ENCODE measurements at places on chromosomes 3 and 15.

DNA sequence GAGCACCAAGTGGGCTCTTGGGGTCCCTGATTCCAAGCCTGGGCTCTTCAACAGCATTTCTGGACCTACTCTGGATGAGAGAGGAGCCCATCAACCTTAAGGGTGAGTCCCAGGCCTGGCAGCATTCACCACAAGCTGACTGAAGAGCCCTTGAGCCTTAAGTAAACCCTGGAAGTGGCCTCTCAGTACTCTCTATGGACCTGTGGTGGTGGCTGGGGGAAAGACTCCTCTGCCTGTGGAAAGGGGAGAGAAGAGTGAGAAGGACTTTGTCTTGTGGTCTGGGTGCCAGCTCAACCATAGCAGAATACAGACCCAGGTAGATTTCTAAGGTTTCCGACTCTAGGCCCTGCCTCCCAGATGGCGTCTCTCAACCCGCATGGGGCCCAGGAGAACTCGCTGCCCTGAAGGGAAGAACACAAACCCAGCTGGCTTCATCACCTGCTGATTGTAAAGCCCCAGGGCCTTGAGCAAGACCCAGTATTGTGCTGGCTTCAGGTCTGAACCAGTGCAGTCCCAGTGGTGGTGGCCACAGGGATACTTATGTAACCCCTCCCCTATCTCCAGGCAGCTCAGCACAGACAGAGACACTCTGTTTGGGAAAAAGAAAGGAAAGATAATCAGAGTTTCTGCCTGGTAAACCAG lies 71.4 kb downstream of the TFDP2 start:
- no peak for DNase-seq

GRCh38 chr15:91302588-91303439 lies 202.8 kb downstream of the SV2B start:
- no peak for DNase-seq

DNA sequence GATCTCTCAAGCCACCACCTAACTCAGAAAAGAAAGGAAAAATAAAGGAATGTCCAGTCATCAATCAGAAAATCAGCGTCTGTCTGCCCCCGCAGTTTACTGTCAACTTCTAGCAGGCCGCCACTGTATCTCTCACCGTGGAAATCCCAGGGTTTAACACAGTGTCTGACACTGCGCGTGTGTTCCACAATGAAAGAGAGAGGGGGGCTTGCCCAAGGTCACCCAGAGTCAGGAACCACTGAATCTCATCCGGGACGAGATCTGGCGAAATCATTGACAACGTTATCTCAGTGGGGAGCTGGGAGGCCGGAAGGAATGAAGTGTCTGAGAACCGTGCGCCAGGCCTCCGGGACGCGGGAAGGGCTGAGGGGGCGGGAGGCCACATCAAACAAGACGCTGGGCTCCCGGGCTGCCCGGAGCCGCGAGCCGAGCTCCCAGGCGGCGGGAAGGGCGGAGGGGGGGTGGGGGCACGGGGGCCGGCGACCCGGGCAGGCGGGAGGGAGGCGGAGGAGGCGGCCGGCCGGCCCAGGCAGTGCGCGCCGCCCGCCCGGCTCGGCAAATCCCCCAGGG lies 2.2 kb upstream of the HES1 start:
- peak; percentile 33 for DNase-seq

GRCh38 chr15:63313825-63314224 lies 36.4 kb downstream of the APH1B start:
- DNase-seq = no peak

GRCh38 chr15:48965972-48966371 lies 2.3 kb upstream of the SHC4 start:
- DNase-seq = no peak

DNA sequence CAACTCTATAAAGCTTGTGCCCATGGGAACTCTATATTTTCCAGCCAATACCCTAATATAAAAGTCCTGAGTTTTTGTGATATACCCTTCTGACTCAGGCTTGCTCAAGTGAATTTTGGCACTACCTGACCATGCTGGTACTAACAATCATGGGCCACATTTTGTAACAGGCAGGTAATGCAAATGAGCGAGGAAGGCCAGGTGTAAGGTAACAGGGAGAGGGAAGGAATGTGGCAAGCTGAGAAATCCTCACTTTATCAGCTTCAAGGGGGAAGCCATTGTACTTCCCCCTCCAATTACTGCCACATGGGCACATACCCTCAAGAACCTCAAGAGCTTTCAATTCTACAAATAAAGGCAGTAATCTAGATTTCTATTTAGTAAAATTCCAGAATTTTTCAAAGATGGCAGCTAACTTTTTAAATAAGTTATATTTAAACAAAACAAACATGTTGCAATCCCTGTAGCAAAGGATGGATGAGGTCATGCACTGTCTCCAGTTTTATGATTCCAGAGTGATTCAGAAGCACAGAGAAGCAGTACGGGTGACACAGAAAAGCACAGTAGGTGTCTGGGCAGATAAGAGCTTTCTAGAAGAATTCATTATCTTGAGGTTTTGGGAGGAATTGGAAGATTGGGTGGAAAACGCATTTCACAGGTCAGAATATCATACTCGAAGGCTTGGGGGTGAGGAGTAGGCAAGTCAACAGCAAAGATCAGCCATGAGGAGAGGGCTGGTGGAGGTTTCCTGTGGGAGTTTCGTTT lies 87.6 kb downstream of the FOXP1 start:
- DNase-seq = no peak

DNA sequence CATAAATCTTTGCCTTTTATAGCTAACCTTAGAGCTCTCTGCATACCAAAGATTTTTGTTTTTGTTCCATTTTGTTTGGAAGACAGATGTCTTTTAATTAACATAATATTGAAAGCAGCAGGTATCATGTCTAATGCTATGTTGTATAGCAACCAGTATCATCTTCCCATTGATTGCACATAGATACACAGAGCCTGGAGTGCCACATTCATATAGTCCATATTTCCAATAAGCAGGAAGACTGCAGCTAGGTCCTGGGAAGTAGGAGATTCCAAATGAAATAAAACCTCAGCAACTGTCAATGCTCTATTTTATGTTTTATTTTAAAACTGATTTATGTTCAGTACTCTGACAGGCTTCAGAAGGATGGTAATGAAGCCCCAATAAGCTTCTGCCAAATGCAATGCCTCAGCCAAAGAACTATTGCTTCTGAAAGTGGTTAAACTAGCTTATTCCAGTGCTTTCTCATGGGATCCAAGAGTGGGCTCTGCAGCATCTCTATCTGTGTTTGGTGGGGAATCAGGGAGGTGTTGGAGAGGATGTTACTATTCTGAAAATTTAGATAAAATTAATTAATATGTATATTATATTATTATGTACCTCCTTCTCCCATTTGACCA lies 6.5 kb upstream of the KCNMB2 start:
- no peak for DNase-seq

DNA sequence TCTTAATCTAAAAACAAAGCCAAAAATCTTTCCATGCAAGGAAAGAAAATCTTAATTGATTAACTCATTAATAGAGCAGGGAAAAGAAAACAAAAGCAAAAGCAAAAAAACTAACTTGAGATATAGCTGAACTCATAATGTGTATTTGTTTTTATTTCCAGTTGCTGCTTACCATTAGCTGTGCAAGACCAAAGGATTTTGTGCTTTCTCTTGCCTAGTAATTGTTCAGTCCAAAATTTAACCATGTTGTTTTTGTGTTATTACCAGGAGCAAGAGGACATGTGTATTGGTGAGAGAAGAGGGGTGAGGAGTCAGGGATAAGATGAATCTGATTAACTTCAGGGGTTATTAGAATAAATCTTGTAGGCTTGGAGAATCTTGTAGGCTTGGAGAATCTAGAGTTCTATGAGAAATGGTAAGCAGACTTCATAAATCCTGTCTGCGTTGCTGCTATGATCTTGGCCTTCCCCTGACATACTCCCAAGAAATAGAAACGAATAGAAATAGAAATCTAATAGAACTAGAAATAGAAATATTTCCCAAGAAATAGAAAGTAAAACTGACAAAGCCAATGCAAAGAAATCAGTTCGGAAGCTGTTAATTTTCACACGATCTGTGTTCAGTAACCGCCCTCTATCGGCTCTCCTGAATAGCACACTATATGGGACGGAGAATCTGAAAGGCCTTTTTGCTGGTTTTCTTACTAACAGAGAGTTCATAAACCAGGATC lies 72.6 kb upstream of the TNFSF10 start:
- DNase-seq = no peak

GRCh38 chr3:25445731-25446130 lies 17.7 kb downstream of the RARB start:
- no peak for DNase-seq

DNA sequence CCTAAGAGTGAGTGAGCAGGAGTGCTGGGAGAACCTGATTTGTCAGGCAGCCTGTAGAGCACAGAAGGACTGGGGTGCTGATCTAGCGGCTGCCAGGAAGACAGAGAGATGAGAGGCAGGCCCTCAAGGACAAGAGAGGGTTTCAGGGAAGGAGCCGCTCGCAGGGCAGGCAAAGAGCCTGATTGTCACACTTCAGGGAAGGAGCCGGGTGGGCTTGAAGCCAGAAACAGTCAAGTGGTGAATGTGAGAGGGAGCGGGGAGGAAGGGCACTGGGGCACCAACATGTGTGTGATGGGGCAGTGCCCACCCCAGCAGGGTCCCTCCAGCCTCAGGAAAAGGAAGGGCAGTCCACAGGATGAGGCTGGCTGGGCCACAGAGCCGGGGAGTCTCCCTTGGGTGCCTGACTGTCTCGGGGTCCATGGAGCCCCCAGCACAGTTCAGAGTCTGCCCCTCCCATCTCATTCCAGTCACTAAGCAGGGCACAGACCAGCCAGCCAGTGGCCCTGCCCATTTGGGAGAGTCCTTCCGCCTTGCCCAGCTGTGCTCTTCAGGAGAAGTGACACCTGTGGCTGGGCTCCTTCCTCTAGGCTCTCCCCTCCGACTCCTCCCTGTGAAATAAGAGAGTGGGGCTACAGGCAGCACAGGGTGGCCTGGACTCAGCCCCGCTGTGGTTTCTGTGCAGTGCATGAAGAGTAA lies 148.6 kb downstream of the RAB11A start:
- DNase-seq = no peak

DNA sequence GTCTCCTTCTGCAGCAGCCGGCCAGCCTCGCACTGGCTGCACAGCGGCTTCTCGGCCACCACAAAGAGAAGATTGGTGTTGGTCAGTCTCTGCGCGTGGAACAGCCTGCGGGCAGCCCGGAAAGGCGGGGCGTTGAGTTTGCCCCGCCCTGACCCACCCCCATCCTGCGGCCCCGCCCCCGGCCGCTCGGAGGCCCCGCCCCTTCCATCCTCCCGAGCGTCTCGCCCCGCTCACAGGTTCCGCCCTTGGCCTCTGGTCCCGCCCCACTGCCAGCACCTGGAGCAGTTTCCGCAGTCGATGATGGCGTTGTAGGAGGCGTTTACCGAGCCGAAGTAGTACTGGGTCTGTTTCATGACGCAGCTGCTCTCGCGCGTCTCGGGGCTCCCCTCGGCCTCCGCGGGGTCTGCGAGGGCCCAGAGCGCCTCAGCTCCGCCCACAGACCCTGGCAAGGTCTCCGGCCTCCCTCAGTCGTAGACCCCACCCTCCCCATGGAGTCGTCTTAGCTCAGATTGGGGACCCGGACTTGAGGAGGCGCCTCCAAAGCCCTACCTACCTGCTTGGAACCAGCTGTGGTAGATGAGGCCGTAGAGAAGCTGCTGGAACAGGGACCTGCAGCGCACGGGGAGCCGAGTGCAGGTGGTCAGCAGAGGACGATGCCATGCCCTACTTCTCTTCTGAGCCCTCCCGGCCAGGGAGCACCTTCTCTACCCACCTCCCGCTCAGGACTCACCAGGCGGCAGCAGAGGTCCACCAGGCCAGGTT lies 5.9 kb upstream of the TMEM115 start:
- peak; percentile 96 for DNase-seq

DNA sequence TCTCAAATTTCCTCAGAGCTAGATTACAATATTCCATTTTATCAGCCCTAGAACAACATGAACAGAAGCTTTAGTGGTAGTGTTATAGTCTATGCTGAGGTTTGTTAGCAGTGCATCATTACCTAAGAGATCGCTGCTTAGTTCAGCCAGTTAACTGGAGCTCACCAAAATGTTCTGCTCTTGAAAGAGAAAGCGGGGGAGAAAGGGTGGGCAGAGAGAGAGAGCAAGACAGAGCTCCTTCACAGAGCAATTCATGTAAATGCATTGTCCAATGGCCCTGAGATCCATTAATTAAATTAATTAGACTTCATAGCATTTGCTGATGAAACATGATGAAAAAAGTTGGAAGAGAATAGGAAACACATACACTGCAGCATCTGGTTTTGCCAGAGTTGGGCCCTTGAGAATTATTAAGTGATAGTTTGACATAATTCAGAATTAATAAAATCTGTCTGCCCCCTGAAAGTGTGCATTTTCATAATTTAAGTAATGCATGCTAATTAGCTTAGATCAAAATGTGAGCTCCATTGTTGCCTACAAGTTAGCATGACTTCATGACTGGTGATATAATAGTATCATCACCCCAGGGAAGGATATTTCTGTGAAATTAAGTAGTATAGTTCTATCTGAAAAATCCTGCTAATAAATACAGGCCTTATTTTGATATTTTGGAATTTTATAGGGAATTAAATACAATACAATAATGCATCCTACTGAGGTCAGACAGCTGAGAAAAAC lies 86.9 kb upstream of the LYSMD4 start:
- no peak for DNase-seq

DNA sequence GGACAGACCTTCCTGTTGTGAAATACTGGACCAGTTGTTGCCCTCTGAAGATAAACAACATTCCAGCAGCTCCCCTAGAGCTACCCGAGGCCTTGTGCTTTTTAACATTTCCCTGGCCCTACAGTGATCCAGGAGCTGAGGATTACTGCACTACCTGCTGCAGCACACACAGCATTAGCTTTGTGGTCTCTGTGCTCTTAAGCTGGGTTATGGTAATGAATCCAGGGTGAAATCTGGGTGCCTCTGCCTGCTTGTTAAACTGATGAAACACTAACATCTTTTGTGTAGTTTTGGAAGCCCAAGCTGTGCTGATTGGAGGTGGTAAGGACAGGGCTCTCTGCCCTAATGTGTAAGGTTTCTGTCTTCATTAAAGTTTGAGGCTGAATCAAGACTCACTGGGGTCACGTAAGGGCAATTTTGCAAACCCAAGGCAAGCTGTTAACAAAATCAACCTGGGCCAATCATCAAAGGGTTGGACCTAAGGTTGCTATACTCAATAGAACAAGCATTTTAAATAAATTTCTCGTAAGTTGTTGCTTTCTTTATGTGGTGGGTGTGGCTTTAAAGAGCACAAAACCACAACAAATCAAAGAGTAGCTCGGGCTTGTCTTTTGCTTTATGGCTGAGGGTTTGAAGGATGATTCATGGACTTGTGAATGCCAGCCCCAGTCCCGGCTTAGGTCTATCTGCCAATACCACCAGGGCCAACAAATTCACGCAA lies 183.9 kb downstream of the TPRG1 start:
- DNase-seq = peak; percentile 26

- no peak for DNase-seq
These were observed 93.3 kb downstream of the RPL39L start for GRCh38 chr3:187046033-187046432.

DNA sequence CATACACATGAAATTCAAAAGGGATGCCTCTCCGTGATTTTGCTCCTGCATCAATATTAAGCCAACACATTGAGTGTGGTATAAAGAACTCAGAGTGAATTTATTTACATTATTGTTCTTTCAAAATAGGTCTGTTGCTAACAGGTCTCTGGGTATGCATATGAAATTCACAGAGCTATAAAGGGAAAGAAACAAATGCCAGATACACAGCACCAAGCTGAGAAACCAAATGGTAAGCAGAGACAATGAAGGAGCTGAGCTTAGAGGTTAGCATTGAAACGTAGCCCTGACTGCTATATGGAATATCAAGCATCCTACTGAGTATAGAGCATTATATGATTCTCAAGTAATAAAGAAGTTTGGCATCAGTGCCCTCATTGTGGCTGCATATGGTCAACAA lies 712.9 kb downstream of the NSUN3 start:
- no peak for DNase-seq
